T-helper 1 cell treated with Interleukin-12 subunit alpha and Interleukin-12 subunit beta and Interleukin-4 antibody, amounts not matched to agents 30 ng/mL and 1 ng/mL, for 36 hours (primary cell): ENCODE measurements at places on chromosomes 13 and 19. TPM values are rescaled to one million over a fixed set of nuclear protein-coding genes. Genes with fewer than 3 reads are reported as not detected.

Gene MBD3L2
- not detected in 2 replicates for total RNA-seq

Gene KMT5C
- total RNA-seq: 15.4 and 19.9 TPM in 2 replicates

Gene SHFL
- 101 and 105 TPM in 2 replicates for total RNA-seq

Gene FSD1
- total RNA-seq: 22.0 and 24.2 TPM in 2 replicates

Gene C1QTNF9
- not detected in 2 replicates for total RNA-seq

Gene PEX11G
- total RNA-seq: 0.42 and 0.98 TPM in 2 replicates

Gene SHANK1
- total RNA-seq: not detected in 2 replicates

Gene PSG3
- total RNA-seq: not detected in 2 replicates

Gene ZNF547
- 2.0 and 3.9 TPM in 2 replicates for total RNA-seq

Gene ATP4A
- not detected in 2 replicates for total RNA-seq

Gene CD70
- 73.7 and 75.9 TPM in 2 replicates for total RNA-seq

Gene ZNF610
- 0.39 and 0.73 TPM in 2 replicates for total RNA-seq

Gene ZNF763
- total RNA-seq: 1.1 and 1.7 TPM in 2 replicates

Gene IZUMO2
- total RNA-seq: not detected in 2 replicates

Gene PSPN
- 1.8 and 1.9 TPM in 2 replicates for total RNA-seq

Gene MEIOSIN
- not detected in 2 replicates for total RNA-seq

Gene EEF1AKMT1
- total RNA-seq: 6.0 and 8.0 TPM in 2 replicates

Gene GZMM
- total RNA-seq: 84.1 and 86.2 TPM in 2 replicates

Gene PRTN3
- not detected in 2 replicates for total RNA-seq
